ENCODE measurements at places on chromosomes 2 and 18.

GRCh38 chr2:111705711-111706336 is 178.2 kb downstream of the ANAPC1 start:
- DNase-seq: peak; percentile 64

- DNase-seq: no peak
Observed at GRCh38 chr2:178237488-178238153, 43.3 kb downstream of the OSBPL6 start.

DNA sequence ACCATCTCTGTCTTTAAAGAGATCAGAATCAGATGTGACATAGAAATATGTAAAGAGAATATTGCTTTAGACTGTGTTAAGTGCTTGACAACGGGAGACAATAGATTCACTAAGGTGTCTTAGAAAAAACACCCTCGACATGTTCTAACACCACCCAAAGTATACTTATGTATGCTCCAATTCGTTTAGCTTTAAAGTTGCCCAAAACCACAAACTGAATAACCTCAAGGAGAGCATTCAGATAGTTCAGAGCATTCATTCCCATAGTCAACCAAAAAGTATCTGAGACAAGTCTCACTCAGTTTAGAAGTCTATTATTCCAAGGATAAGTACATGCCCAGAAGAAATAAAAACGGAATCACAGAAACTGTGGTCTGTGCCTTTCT is 96.4 kb downstream of the KYNU start:
- no peak for DNase-seq

GRCh38 chr2:65662654-65663432 is 230.4 kb upstream of the SPRED2 start:
- DNase-seq: no peak

GRCh38 chr18:58005011-58005410 is 39.0 kb upstream of the NEDD4L start:
- no peak for DNase-seq

DNA sequence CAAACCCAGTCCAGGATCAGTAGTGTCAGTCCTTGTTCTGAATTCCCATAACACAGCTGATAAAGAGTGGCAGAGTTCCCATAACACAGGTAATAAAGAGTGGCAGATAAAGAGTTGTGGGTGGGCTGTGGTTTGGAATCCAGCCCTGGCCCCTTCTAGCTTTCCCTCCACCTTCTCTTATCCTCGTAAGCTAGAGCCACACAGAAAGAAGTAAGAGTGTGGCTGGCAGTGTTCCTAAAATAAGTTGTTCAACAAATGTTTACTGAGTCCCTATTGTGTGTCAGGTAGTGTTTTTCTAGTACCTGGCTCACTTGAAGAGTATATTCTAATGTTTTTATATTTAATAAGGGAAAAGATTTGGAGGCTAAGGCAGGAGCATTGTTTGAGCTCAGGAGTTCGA is 65.0 kb upstream of the BCL2L11 start:
- no peak for DNase-seq

Measured in mesenteric fat pad (tissue), 1 donor.